ENCODE measurements at places on chromosomes 3 and 15.

DNA sequence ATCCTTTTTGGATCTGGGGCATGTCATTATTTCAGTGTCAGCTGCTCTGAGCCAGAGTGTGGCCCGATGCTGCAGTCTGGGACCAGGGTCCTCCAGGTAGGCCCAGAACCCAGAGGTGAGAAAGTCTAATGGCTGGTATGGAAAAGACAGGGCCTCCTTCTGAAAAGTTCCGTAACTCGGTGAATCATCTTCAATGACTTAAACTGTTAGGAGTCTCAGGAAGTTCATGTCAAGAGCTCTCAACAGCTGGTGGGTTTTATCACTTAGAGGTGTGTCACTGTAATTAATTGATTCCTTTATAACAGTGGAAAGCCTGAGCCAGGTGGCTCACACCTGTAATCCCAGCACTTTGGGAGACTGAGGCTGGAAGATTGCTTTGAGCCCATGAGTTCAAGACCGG, 28.5 kb upstream of the PDE8A start:
- H3K27me3 ChIP-seq = no peaks in the 10 kb centered on the region
- no peaks in the 10 kb centered on the region for H3K36me3 ChIP-seq
- no peaks in the 10 kb centered on the region for H3K4me1 ChIP-seq
- DNase-seq = no peak

- H3K36me3 ChIP-seq = no peaks in the 10 kb centered on the region
- H3K27me3 ChIP-seq = no peaks in the 10 kb centered on the region
- no peak for DNase-seq
- H3K4me1 ChIP-seq = no peaks in the 10 kb centered on the region
- no peak overlapping the region for H3K27ac ChIP-seq
Observed at GRCh38 chr3:83096-83495, 113.5 kb upstream of the CHL1 start.

DNA sequence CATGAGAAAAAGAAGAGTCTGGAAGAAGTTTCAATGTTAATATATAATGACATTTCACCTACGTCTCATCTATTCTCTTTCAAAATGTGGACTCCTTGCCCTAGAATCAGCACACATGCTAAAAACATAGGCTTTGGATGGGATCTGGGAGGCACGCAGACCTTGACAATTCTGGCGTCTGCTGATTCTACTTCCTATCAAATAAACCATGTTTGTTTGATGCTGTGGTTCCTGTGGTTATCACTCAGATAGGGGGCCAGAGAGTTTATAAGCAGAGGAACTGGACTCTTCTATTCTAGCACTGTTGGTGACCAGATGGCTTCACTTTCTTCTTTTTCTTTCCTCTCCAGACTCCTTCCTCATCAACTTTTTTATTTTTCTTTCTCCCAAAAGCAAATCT, 336.8 kb downstream of the DIPK2A start:
- no peaks in the 10 kb centered on the region for H3K36me3 ChIP-seq
- no peak for DNase-seq
- no peak overlapping the region for H3K27ac ChIP-seq
- no peaks in the 10 kb centered on the region for H3K4me1 ChIP-seq
- no peak overlapping the region for H3K4me3 ChIP-seq

DNA sequence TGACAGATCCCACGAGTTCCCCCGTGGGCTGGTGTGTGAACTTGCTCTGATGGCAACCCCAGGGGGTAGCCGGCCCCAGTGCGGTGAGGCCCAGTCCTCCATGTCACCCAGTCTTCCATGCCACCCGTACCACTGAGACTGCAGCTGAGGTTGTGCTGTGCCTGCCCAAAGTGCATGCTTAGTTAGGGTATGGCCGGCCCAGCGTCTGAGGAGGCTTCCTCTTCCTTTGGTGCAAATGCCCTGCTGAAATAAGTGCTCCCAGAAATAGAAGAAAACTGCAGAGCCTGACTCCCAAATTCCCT, 31.5 kb downstream of the MGLL start:
- H3K27ac ChIP-seq = no peak overlapping the region
- no peaks in the 10 kb centered on the region for H3K4me1 ChIP-seq
- no peaks in the 10 kb centered on the region for H3K27me3 ChIP-seq
- H3K4me3 ChIP-seq = no peak overlapping the region
- DNase-seq = no peak

GRCh38 chr3:128095222-128095703, 28.3 kb downstream of the RUVBL1 start:
- H3K36me3 ChIP-seq = peaks cover 57% of the 10 kb centered on the region
- H3K27me3 ChIP-seq = no peaks in the 10 kb centered on the region
- peak; percentile 67 for DNase-seq
- H3K4me3 ChIP-seq = no peak overlapping the region
- no peaks in the 10 kb centered on the region for H3K4me1 ChIP-seq
- no peak overlapping the region for H3K27ac ChIP-seq

DNA sequence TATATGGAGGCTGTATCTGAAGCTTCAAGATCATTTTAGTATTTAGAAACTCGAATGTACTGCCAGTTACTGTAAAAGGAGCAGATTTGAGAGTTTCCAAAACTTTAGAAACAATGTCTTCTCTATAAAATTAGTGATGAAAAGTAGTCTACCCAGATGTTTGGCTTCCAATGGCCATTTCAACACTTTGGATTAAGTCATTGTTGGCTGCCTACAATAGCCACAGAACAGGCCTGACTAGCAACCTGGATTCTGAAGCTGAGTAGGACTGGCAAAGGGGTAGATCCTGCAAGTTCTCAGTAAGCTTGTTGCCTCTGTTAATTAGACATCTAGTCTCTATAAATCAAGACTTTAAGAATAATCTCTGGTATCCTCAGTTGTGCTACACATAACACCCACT, 239.0 kb upstream of the KCNMB2 start:
- H3K36me3 ChIP-seq = no peaks in the 10 kb centered on the region
- DNase-seq = no peak
- H3K4me1 ChIP-seq = no peaks in the 10 kb centered on the region
- no peak overlapping the region for H3K4me3 ChIP-seq

GRCh38 chr3:174540116-174540908, 318.8 kb upstream of the NAALADL2 start:
- no peak for DNase-seq
- H3K4me3 ChIP-seq = no peak overlapping the region
- no peaks in the 10 kb centered on the region for H3K27me3 ChIP-seq
- H3K36me3 ChIP-seq = no peaks in the 10 kb centered on the region
- H3K4me1 ChIP-seq = no peaks in the 10 kb centered on the region

DNA sequence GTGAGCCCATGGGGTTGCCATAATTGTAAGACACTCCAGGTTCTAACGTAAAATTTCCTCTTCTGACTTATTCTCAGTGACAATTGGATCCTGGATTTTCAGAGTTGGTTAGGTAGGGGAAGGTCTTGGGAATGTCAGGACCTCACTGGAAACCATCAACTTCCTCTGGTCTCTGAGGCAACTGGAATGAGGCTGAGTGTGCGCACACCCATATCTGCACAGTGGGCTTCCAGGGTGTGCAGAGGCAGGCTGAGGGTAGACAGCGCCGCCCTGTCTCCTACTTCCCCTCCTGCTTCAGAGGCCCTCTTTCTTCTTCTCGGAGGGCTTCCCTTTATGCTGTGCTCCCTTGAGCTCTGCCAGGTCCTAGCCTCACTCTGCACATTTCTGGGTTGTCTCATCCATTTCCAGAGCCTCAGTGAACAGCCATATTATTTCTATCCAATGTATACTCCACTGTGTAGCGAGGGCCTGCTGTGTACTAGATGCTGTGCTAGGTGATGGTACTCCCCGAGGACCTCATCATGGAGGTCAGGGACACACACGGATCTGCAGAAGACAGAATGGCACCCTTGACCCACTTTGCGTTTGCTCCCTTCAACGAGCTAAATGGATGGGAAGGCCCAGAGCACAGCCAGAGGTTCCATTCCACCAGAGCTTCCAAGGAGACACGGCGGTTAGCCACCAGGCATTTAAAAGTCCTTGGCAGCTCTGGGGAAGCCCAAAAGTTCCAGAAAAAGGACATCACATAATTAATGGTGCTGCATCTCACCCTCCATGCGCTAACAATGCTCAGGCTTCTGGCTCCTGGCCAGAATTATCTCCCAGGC, 18.3 kb downstream of the ACAA1 start:
- H3K4me3 ChIP-seq = no peak overlapping the region
- H3K36me3 ChIP-seq = peaks cover 30% of the 10 kb centered on the region
- H3K27me3 ChIP-seq = no peaks in the 10 kb centered on the region
- H3K27ac ChIP-seq = no peak overlapping the region

GRCh38 chr3:27540231-27540630, 56.0 kb upstream of the SLC4A7 start:
- no peak for DNase-seq
- H3K27me3 ChIP-seq = no peaks in the 10 kb centered on the region
- no peak overlapping the region for H3K4me3 ChIP-seq
- H3K36me3 ChIP-seq = no peaks in the 10 kb centered on the region
- H3K4me1 ChIP-seq = no peaks in the 10 kb centered on the region

DNA sequence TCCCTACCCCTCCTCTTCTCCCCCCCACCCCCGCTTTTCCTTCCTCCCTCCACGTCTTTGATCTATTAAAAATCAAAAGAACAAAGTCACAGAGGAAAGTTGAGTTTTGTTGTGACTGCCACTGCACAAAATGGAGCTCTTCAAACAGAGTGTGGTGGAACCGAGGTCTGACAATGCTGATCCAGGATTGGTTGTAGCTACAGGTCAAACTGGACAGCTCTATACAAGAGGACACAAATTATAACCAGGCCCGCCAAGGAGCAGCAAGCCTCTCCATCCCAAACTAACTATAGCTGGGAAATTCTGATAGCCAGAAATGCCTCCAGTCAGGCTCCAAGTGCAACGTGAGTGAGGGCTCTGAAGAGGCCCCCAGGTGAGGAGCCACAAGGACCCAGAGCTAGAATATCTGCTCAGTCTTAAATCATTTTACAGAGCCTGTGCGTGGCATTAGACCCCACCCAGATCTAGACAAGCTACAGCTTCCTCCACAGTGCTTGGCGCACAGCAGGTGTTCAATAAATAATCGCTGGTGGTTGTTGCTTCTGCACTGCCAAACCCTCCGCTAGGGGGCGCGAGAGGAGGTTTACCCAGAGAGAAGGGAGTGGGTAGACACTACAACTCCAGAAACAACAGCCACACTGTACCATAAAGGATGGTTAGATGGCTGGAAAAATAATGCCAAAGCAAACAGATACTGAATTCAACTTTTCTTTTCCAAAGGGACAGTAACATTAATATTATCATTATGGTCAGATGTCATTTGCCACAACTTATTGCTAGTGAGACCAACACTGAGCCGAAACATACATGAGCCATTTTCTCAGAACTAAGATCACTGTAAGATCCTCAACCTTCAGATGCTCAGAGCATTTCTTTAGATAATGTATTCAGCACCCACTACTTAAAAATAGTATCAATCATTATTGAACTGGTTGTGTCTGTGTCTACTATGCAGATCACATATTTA, 44.6 kb downstream of the ZIC4 start:
- no peaks in the 10 kb centered on the region for H3K4me1 ChIP-seq
- DNase-seq = no peak
- no peak overlapping the region for H3K4me3 ChIP-seq
- H3K36me3 ChIP-seq = no peaks in the 10 kb centered on the region
- no peak overlapping the region for H3K27ac ChIP-seq

DNA sequence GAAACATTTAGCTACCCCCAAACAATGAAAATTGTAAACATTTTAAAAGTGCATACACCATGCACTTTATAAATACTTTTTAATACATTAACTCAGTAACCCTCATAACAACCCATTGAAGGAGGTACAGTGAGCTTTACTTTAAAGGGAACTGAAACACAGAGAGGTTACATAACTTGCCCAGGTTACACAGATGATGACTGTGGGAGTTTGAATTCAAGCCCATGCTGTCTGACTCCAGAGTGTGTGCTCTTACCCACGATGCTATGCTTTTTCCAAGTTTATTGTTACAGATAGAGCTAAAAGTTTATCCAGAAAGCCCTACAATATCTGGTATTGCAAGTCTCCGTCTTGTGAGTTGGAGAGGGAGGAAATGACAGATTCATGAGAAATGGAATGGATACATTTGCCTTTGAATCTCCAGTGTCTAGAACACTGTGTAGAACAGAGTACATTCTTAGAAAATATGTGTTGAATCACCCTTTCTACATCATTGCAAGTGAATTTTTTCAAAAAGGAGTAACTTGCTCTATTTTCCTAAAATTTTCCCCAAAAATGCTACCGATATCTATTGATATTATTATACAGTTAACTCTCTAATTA, 428.3 kb downstream of the NAALADL2 start:
- DNase-seq = no peak
- H3K4me3 ChIP-seq = no peak overlapping the region
- no peak overlapping the region for H3K27ac ChIP-seq
- H3K36me3 ChIP-seq = no peaks in the 10 kb centered on the region

GRCh38 chr3:194423317-194423716, 24.3 kb upstream of the GP5 start:
- H3K4me1 ChIP-seq = no peaks in the 10 kb centered on the region
- no peaks in the 10 kb centered on the region for H3K27me3 ChIP-seq
- H3K4me3 ChIP-seq = no peak overlapping the region
- no peak for DNase-seq
- no peak overlapping the region for H3K27ac ChIP-seq
- peaks cover 31% of the 10 kb centered on the region for H3K36me3 ChIP-seq

GRCh38 chr3:113783980-113784379, 37.1 kb downstream of the ATP6V1A start:
- no peak overlapping the region for H3K4me3 ChIP-seq
- no peak for DNase-seq
- peaks cover 21% of the 10 kb centered on the region for H3K36me3 ChIP-seq
- H3K27ac ChIP-seq = no peak overlapping the region

DNA sequence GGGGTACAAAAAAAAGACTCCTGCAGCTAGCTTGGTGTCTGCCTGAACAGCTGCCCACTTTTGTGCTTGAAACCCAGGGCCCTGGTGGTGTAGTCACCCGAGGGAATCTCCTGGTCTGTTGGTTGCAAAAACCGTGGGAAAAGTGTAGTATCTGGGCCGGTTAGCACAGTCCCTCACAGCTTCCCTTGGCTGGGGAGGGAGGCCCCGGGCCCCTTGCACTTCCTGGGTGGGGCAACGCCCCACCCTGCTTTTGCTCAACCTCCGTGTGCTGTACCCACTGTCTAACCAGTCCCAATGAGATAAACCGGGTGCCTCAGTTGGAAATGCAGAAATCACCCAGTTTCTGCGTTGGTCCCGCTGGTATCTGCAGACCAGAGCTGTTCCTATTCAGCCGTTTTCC, 211.7 kb upstream of the ZPLD1 start:
- no peak overlapping the region for H3K27ac ChIP-seq
- no peaks in the 10 kb centered on the region for H3K27me3 ChIP-seq
- no peak overlapping the region for H3K4me3 ChIP-seq

- no peak overlapping the region for H3K4me3 ChIP-seq
- H3K36me3 ChIP-seq = no peaks in the 10 kb centered on the region
Observed at GRCh38 chr3:67083277-67083676, 85.2 kb downstream of the KBTBD8 start.

DNA sequence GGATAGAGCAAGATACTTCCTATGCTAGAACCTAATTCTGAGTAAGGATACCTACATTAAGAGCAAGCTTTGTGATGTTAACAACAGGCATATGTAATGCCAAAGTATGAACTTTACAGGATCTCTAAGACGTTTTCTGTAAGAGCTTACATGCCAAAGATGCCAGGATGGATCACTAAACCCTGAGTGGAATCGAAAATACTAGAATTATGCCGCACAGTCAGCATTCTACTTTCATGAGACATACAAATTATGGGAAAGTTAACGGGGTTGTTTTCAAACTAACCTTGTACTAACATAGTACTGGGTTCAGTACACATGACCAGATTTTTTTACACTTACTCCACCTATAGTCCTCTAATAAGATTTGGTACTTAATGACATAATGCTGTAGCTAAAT, 55.1 kb downstream of the AAGAB start:
- H3K4me3 ChIP-seq = no peak overlapping the region
- DNase-seq = no peak
- H3K4me1 ChIP-seq = no peaks in the 10 kb centered on the region
- H3K27ac ChIP-seq = no peak overlapping the region
- H3K27me3 ChIP-seq = no peaks in the 10 kb centered on the region

- H3K4me3 ChIP-seq = no peak overlapping the region
- DNase-seq = no peak
- H3K36me3 ChIP-seq = no peaks in the 10 kb centered on the region
- no peak overlapping the region for H3K27ac ChIP-seq
Observed at GRCh38 chr3:64974401-64974800, 286.6 kb upstream of the ADAMTS9 start.

Data from effector memory CD4-positive, alpha-beta T cell (primary cell).